KBM-7 (cell line): ENCODE measurements at places on chromosomes 11 and 22.

DNA sequence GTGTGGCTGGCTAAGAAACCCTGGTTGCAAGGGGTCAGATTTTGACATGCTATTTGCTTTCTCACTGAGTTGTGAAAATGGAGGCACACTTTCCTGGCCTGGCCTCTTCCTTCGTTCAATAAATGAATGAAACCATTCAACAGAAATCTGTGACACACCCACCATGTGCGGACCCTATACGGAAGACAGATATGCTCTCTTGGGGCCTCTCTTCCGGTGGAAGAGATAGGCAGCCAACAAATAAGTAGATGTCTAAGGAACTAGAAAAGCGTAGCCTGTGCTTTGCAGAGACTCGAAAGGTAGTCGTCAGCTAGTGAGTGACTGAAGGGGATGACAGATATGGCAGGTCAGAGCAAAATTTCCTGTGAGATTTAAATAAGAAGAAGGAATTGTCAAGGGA, 5.3 kb downstream of the KCNQ1OT1 start:
- no peak for DNase-seq

DNA sequence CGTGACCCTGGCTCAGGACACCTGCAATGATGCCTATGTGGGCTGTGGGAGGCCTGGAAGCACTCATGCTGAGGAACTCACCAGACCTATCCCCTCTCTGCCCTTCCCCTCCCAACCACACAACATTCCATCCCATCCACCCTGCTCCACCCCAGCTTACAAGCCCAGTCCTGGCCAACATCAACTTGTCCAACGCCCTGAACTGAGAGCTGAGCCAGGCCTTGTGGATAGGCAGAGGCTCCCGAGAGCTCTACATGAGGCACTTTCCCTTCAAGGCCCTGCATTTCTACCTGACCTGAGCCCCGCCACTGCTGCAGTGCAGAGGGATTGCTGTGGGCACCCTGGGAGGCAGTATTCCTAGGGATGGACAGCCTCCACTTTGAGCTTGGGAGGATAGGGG, 112.4 kb downstream of the PDE2A start:
- DNase-seq, result no peak

DNA sequence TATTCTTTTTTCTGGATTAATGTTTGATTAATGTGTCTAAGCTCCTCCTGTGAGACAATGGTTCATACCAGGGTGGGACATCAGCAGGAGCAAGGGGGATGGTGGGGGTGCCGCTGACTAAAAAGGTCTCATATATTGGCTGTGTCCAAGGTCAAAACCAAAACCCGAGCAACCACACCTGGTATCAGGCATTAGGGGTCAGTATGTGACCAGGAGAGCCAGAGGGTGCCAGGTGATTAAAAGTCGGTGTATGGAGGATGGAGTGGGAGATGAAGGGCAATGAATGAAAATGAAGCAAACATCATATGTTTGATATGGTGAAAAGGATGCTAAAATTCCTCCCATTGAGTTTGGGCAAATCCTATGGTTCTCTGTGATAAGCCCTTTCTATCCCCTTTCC, 118.0 kb downstream of the MIAT start:
- DNase-seq, result no peak

DNA sequence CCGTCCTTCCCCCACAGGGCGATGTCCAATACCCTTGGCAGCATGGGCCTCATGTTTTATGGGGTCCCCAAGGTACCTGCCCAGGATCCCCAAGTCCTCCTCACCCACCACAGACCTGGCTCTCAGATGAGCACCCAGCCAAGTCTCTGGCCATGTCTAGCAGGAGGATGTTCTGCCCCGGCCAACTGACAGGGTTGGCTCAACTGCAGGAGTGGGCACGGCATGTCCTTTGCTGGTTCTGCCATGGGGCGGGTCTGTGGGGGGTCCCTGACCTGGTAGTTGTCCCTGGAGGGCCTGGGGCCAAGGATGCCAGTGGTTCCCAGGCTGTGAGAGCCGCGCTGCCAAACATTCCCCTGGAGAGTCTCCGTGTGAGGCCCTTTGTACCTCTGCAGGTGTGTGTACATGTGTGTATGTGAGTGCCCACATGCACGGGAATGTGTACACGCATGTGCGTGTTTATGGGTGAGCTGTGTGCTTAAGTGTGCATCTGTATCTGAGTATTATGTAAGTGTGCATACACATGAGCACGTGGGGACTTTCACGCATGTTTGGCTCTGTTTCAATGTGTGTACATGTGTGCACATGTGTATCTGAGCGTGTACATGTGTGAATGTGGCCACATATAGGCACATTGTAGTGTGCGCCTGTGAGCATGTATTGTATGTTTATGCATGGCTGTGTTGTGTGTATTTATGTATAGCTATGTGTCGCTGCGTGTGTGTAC, 85.5 kb downstream of the KCNQ1 start:
- no peak for DNase-seq

DNA sequence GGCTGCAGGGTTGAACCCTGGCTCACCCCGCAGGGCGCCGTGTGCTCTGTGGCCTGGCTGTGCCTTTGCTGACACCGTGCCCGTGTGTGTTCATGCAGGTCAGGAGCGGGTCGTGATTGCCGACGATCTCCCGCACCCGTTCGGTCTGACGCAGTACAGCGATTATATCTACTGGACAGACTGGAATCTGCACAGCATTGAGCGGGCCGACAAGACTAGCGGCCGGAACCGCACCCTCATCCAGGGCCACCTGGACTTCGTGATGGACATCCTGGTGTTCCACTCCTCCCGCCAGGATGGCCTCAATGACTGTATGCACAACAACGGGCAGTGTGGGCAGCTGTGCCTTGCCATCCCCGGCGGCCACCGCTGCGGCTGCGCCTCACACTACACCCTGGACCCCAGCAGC, 47.0 kb upstream of the PPP6R3 start:
- no peak for DNase-seq

DNA sequence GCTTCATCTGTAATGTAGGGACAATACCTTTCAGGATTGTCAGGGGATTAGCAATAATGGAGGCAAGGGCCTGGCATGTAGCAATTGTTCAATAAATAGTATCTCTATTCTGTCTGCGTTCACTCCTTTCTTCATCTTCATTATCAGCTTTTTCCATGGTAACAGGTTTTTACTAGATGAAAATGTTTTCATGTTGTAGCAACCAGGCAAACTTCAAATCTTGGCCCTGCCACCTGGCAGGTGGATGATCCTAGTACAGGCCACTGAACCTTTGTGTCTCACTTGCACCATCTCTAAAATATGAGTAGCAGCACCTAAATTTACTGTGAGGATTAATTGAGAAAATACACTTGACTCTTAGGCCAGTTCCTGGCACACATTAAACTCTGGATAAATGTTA, 83.4 kb downstream of the SWAP70 start:
- no peak for DNase-seq

DNA sequence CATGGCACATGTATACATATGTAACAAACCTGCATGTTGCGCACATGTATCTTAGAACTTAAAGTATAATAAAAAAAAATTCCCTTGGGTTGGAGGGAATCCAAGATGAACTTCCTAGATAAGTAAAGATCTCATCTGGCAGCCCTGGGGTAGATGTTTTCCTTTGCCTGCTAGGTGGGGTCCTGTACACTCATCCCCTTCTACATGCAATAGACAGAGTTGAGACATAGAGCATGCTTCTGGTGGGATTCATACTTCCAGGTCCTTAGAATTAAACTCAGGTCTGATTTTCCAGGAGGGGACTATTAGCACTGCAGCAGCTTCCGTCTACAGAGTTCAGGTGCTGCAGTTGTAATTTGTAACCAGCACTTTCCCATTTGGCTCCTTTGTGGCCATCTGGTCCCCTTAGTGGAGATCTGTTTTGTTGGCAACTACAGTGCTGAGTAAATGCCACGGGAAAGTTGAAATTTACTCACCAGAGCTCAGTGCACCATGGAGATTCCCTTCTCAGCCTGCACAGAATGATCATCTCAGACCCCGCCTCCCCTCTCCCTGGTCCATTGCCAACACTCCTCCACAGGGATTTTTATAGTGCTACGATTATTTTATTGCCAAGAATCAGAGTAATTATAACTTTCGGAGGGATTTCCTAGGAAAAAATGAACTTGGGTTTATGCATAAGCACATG, 220.1 kb upstream of the E2F8 start:
- DNase-seq, result no peak

DNA sequence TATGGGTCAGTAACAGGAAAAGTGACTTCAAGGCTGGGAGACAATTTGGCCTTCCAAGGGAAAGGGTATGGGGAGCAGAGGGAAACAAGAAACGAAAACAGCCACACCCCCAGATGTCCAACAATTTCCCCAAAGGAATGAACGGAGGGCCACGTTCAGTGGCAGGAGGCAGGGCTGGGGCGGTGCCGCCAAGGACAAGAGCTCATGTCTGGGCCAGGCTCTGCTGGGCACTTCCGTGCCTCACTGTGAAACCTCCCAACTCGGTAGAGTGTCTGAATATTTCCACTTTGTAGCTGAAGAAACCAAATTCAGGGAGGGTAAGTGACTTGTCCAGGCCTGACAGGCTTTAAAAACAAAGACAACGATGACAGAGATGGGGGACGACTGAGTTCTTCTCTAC, 11.9 kb downstream of the IFT27 start:
- no peak for DNase-seq

DNA sequence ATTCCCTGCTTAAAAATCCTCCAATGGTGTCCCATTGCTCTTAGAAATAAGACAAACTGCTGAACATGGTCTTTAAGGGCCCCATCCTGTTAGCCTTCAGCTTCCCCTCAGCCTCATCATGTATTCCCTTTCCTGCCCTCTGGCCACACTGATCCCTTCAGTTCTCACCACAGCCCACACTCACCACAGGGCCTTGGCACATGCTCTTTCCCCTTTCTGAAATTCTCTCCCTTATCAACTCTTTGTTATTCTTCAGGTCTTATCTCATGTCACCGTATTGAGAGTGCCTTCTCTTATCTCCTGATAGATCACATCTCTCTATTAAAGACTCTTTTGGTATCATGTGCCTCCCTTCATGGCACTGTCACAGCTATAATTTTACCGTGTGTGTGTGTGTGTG, 167.8 kb upstream of the MPPED2 start:
- DNase-seq, result no peak

DNA sequence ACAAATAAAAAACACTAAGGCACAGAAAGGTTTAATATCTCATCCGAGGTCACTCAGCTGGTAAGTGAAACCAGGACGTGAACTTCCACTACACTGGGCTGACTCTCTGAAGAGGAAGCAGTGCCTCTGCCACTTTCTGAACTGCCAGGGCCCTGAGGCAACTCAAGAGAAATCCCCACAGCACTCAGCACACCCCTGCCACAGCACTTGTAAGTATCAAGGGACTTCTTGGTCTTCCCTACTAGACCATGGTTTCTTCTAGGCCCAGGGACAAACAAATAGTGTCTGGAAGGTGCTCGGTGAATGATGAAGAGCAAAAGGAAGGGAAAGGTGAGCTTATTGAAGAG, 49.7 kb downstream of the RPL27A start:
- DNase-seq, result no peak

- DNase-seq, result no peak
Observed at GRCh38 chr11:86948733-86949132, 6.5 kb downstream of the FZD4 start.

DNA sequence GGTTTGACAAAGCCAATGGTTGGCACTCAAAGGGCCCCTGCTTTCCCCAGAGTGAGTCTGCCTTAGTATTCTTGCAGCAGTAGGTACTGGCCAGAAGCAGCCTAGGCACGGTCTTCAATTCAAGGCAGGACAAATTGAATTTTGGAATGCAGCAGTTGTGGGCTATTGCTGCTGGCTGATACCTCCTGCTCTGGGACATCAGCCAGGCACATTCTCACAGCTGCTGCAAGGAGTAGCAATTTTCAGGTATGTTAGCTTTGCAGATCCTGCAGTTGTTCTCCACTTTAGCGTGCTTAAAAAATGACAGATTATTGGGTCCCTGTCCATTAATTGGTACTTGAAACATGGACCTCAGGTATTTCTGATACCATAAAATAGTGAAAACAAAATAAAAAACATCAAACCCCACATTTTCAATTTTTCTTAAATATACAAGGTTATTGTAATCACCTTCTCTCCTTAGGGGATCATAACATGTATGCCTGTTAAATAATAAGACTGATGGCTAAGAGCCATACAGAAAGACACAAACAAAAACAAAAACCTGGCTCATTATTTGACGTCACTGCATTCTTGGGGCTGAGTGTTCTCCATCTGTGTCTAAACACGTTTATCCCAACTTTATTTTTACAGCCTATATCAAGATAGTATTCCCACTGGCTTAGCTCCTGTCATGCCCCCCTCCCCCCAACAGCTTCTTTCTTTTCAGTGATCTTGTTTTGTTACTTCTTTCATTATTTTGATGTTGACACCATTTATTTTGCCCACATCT, 85.1 kb upstream of the CARD18 start:
- DNase-seq, result no peak

- DNase-seq, result no peak
Observed at GRCh38 chr11:74479732-74480123, 12.4 kb upstream of the KCNE3 start.

DNA sequence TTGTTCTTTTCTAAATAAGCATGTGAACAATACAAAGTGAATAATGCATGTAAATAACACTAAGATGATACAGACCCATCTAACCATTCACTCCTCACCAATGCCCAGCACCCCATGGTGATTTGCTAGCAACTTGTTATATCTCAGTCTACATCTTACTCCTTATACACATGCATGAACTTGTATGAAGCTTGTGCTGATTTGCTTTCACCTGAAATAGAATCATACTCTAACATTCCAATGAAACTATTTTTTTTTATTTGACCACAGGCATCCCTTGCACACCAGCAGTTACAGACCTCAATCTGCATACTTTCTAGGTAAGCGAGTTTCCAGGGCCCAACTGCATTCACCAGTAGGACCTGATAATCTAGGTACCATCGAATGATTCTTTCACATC, 873.6 kb downstream of the OPCML start:
- DNase-seq, result no peak

GRCh38 chr22:27792452-27793161, 8.9 kb downstream of the MN1 start:
- no peak for DNase-seq

DNA sequence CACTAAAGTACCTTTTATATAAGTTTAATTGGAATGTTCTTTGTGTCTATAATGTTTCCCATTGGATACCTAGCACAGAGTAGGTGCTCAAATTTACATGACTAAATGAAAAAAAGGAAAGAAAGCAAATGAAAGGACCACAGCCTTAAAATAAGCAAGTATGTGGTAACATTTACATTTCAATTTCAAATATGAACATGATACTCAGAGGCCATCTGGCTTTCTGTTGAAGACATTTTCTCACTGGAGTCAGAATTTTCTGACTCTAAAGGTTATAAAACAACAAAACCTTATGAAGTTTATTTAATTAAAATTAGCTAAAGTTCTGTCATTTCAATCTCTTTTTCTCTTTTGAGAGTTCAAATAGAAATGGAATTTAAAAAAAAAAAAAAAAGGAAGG, 904 bp upstream of the ANGPTL5 start:
- DNase-seq, result no peak

- no peak for DNase-seq
Observed at GRCh38 chr22:26624803-26625202, 3.0 kb downstream of the CRYBA4 start.

- DNase-seq, result no peak
Observed at GRCh38 chr11:61489833-61490721, 18.5 kb upstream of the LRRC10B start.
